ENCODE measurements at places on chromosomes 3 and 15. TPM values are rescaled to one million over a fixed set of nuclear protein-coding genes. Genes with fewer than 3 reads are reported as not detected.

DNA sequence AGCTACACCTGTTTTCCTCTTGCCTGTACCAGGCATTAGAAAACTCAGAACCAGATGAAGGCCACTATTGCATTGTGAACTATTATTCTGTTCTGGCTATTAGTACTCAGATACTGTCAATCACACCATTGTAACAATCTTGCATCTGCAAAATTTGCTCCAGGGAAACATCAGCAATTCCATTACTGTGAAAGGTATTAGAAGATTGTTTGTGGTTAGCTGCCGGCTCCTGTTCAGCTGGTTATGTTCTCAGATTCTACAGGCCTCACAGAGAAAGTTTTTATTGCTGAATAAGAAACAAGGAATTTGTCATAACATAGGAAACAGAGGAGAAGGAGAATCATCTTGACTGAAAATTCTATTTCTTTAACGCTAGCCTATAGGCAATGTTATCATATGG, 179.9 kb downstream of the PLOD2 start:
- no peak overlapping the region for H3K4me3 ChIP-seq
- H3K4me1 ChIP-seq = no peaks in the 10 kb centered on the region
- no peak overlapping the region for H3K27ac ChIP-seq
- no peaks in the 10 kb centered on the region for H3K36me3 ChIP-seq
- H3K27me3 ChIP-seq = no peaks in the 10 kb centered on the region

- H3K4me1 ChIP-seq = no peaks in the 10 kb centered on the region
- no peak overlapping the region for H3K27ac ChIP-seq
- H3K36me3 ChIP-seq = no peaks in the 10 kb centered on the region
- no peak for DNase-seq
- H3K27me3 ChIP-seq = no peaks in the 10 kb centered on the region
These were observed 210.8 kb upstream of the LINGO1 start for GRCh38 chr15:77843546-77843945.

GRCh38 chr3:79983118-79983517, 215.3 kb upstream of the ROBO1 start:
- H3K36me3 ChIP-seq = no peaks in the 10 kb centered on the region
- DNase-seq = no peak
- no peak overlapping the region for H3K4me3 ChIP-seq
- no peaks in the 10 kb centered on the region for H3K27me3 ChIP-seq
- no peaks in the 10 kb centered on the region for H3K4me1 ChIP-seq

- no peaks in the 10 kb centered on the region for H3K27me3 ChIP-seq
These were observed 10.8 kb downstream of the LYSMD4 start for GRCh38 chr15:99722406-99722805.

SLC24A5 gene
- total RNA-seq = not detected

- H3K36me3 ChIP-seq = no peaks in the 10 kb centered on the region
- H3K4me1 ChIP-seq = no peaks in the 10 kb centered on the region
- H3K27me3 ChIP-seq = no peaks in the 10 kb centered on the region
- no peak overlapping the region for H3K4me3 ChIP-seq
These were observed 11.3 kb downstream of the EHD4 start for GRCh38 chr15:41961001-41961518.

ACAA1 gene
- total RNA-seq = 45.5 TPM

DNA sequence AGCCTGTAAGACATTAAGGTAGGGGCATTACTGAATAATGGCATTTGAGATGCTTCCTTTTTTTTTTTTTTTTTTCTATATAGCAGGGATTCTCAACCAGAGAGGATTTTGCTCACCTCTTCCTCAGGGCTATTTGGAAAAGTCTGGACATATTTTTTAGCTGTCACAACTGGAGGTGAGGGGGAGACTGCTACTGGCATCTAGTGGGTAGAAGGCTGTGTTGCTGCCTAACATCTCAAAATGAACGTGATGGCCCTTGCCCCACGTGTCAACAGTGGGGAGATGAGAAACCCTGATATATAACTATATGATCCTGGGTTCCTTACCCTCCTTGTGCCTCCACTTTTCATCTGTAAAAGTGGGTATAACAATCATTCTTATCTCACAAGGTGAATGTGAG, 71.9 kb downstream of the CADPS start:
- no peak overlapping the region for H3K4me3 ChIP-seq
- H3K27ac ChIP-seq = no peak overlapping the region
- H3K36me3 ChIP-seq = no peaks in the 10 kb centered on the region
- peak; percentile 47 for DNase-seq
- H3K4me1 ChIP-seq = peaks cover 8% of the 10 kb centered on the region

- no peaks in the 10 kb centered on the region for H3K36me3 ChIP-seq
- H3K27me3 ChIP-seq = no peaks in the 10 kb centered on the region
- H3K4me1 ChIP-seq = peaks cover 5% of the 10 kb centered on the region
These were observed 46.8 kb downstream of the PDHB start for GRCh38 chr3:58386626-58387365.

DNA sequence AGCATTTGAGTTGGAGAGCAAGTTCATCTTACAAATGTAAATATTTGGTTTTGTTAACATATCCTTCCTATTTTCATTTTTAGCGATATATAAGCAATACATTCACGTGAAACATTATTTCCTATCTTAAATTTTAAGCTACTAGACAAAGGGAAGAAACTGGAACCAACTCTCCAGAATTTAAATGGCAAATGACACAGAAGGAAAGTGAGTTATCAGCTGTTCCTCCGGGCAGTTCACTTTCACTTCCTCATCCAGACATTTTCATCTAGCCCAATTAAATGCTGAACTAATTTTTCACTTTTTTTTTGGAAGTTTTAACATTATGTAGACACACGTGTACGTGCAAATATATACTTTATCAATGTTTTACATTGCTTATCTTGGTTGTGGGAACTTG, 58.7 kb downstream of the MORC1 start:
- H3K36me3 ChIP-seq = no peaks in the 10 kb centered on the region
- no peak overlapping the region for H3K27ac ChIP-seq
- H3K27me3 ChIP-seq = peaks cover 59% of the 10 kb centered on the region
- H3K4me3 ChIP-seq = no peak overlapping the region
- DNase-seq = no peak

GPR160 gene
- 8.6 TPM for total RNA-seq

PPCDC gene
- 15.9 TPM for total RNA-seq

DNA sequence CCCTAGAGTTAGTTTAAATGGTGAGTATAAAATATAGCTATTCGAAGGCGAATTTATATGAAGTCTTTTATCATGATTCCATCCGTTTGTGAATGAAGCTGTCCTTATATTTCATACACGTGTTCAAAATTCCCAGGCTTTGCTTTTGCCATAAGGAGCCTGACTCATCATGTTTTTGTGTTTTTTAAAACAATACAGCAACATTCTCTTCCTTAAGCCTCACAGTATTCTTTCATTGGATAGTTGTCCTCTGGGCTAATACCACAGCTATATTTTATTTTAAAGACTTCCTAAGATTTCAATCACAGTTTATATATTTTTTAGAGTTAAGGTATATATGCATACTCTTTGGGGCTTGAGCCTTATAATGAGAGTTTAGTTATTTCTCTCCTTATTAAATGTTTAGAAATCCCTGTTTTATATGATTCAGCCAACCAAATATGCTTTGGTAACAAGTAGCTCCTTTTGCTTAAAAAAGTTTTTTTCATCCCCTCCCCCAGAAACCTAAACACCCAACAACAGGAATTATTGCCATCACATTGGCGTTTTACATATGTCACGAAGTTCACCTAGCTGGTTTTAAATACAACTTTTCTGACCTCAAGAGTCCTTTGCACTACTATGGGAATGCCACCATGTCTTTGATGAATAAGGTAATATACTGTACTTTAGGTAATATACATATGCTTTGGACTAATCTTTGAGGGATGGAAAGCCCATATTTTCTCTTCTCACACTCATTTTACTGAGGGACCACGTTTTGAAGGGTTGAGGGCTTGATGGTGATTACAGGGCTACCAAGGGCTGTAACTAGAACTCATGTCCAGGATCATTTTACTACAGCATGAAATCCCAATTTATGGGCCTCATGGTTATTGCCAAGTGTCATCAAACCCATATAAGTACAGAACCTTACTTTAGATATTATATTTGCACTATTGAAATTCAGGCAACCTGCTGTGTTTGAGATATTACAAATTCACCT, 28.5 kb downstream of the ST3GAL6 start:
- no peaks in the 10 kb centered on the region for H3K27me3 ChIP-seq
- H3K4me3 ChIP-seq = no peak overlapping the region
- no peaks in the 10 kb centered on the region for H3K4me1 ChIP-seq
- H3K27ac ChIP-seq = no peak overlapping the region
- DNase-seq = no peak

- H3K4me3 ChIP-seq = no peak overlapping the region
- H3K36me3 ChIP-seq = no peaks in the 10 kb centered on the region
- no peak overlapping the region for H3K27ac ChIP-seq
- H3K4me1 ChIP-seq = no peaks in the 10 kb centered on the region
- H3K27me3 ChIP-seq = no peaks in the 10 kb centered on the region
- DNase-seq = peak; percentile 82
These were observed 44.8 kb downstream of the KBTBD12 start for GRCh38 chr3:127959873-127960272.

GRCh38 chr3:48409291-48410201, 20.3 kb downstream of the PLXNB1 start:
- H3K27ac ChIP-seq = no peak overlapping the region
- peaks cover 81% of the 10 kb centered on the region for H3K36me3 ChIP-seq

DNA sequence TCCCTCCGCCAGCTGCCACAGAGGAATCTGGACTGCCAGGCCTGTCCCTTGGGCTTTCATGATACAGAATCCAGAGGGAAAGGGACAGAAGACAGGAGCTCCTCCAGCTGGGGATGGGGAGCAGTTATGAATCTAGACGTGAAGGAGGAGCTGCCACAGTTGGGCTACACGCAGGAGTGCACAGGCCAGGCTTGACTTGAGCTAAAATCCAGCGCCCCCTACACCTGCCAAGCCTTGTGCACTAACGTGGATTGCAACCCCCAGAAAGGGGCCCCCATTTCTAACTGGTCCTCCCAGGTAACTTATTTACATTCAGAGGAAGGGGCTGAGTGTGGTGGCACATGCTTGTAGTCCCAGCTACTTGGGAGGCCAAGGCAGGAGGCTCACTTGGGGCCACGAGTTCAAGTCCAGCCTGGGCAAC, 14.3 kb downstream of the KLHL6 start:
- no peaks in the 10 kb centered on the region for H3K4me1 ChIP-seq
- no peak overlapping the region for H3K4me3 ChIP-seq
- DNase-seq = no peak
- no peaks in the 10 kb centered on the region for H3K36me3 ChIP-seq

Data from endodermal cell (in vitro differentiated cells).